Skeletal muscle tissue (tissue), 5 donors: ENCODE measurements at places on chromosomes 11 and 22. TPM values are rescaled to one million over a fixed set of nuclear protein-coding genes. Genes with fewer than 3 reads are reported as not detected.

TMEM191B gene
- total RNA-seq, result not detected

MMP1 gene
- 0.52 TPM for total RNA-seq

INS gene
- total RNA-seq, result not detected

SCN2B gene
- total RNA-seq, result 2.1 TPM

UBQLN3 gene
- 0.52 TPM for total RNA-seq
